Aorta (tissue), 5 donors: ENCODE measurements at places on chromosomes 7 and 10. TPM values are rescaled to one million over a fixed set of nuclear protein-coding genes. Genes with fewer than 3 reads are reported as not detected.

DNA sequence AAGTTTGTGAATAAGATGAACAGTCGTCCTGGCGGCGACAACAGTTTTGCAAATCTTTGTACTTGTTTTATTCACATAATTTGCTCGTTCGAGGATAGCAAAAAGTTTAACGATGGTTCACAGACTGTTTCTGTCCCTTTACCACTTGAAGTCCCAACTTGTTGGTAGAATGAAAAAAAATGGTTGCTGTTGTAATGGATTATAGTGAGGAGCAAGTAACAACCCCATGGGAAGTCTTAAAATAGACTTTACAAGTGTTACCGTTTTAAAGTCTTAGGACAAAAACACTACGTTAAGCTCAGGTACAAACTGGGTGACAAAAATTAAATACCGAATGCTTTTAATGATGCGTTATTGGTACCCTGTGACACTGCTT lies 589 bp downstream of the LSM8 start:
- no peak for DNase-seq

AOAH gene
- 34.9 TPM for total RNA-seq

- DNase-seq: no peak
Observed at GRCh38 chr7:154750353-154750801, 252.5 kb downstream of the PAXIP1 start.

GRCh38 chr10:79397575-79398303 lies 47.7 kb downstream of the ZCCHC24 start:
- peak; percentile 56 for DNase-seq

SLC29A3 gene
- 5.3 TPM for total RNA-seq

PCGF5 gene
- total RNA-seq: 77.7 TPM

GRCh38 chr7:157549612-157550299 lies 213.0 kb downstream of the DNAJB6 start:
- DNase-seq: peak; percentile 34

DNA sequence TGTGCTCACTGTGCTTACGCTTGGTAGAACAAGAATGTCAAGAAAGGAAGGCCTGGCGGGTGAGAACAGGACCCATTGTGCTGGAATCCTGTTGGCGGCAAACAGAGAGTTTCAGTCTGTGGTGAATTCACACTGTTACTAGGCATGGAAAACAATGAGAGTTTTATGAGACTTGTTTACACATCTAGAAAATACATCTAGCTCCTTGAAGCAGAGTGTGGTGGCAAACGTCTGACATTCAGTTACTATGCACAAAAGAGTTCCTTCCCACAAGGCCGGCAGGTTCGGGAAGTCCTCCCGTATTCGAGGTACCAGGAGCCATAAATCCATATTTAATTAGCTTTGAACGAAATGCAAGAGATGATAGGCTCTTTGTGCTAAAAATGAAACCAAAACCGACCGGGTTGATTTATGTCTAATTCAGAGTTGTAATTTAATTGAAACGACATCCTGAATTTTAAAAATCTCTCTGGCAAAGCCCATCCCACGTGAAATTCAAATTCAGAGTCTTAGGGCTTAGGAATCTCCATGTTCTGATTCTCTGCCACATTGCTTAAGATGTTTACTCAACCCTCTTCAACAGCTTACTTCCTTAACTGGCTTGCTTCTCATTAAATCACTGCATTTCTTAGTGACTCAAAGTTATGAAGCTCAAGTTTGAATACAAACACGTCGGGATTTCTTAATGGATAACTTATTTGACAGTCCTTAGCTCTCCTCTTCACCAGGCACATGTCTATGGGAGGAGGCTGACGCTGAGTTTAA lies 299.9 kb upstream of the PITRM1 start:
- DNase-seq: no peak

DNA sequence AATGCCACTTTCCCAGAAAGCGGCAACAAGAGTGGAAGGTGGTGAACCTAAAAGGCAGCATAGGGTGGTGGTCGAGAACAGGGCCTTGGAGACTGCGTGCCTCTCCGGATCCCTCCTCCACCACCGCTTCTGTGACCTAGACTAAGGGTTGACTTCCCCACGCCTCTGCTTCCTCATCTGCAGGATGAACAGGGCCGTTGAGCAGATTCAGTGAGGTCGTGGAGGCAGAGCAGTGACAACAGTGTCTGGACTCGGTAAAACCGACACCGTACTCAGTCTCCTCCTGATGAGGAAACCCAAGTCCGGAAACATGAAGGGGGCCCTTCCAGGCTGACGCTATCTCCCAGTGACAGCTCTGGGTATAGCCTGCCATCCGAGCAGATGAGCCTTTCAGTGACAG lies 162.6 kb downstream of the CELF2 start:
- peak; percentile 66 for DNase-seq

CAMK2B gene
- total RNA-seq: 4.4 TPM

DNA sequence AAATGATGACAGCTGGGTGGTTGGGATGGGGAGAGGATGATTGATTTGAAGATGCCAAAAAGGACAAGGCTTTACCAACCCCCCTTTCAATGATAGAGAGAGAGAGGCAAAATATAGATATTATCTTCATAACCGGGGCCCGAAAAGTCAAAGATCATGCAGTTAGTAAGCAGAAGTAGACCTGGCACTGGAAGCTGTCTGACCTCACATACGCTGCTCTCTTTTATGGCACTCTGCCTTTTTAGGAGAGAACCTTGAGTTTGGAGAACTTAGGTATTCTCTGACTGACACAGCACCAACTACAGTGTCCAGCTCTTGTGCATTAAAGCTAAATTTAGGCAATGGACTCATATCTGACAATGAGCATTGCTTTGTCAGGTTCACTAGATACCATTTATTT lies 30.7 kb downstream of the CNNM2 start:
- DNase-seq: no peak

DNA sequence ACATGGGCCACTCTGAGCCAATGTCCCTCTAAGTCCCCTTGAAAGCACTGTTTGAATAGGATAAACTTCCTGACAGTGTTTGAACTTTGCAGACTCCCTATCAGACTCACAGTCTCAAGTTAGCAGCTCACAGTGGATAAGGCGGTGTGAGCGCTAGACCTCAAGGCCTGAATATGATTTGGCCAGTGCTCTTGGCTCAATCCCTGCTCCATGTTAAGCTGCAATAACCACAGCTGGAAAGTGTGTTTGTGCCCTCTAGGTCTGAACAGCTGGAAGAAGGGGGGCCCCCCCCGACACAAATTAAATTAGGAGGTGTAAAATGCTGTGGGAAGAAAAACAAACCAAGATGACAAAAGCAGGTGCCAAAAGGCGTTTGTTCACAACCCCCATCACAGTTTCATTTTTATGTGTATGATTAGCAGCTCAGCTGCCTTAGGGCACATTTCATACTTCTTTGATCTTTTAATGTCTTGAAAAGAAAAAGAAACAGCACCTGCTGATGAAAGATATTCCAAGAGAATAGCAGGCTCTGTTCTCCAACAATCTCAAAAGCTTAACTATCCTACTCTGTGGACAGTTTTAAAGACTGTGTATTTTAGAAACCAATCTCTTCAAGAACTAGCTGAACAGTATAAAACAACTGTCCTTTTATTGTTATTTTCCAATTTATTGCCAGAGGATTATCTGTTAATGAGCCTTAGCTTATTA lies 167.6 kb downstream of the SNX13 start:
- DNase-seq: no peak

GRCh38 chr10:115921795-115922194 lies 351.2 kb downstream of the GFRA1 start:
- DNase-seq: no peak

ADAM12 gene
- 5.5 TPM for total RNA-seq

SLC35B4 gene
- 17.9 TPM for total RNA-seq

DNA sequence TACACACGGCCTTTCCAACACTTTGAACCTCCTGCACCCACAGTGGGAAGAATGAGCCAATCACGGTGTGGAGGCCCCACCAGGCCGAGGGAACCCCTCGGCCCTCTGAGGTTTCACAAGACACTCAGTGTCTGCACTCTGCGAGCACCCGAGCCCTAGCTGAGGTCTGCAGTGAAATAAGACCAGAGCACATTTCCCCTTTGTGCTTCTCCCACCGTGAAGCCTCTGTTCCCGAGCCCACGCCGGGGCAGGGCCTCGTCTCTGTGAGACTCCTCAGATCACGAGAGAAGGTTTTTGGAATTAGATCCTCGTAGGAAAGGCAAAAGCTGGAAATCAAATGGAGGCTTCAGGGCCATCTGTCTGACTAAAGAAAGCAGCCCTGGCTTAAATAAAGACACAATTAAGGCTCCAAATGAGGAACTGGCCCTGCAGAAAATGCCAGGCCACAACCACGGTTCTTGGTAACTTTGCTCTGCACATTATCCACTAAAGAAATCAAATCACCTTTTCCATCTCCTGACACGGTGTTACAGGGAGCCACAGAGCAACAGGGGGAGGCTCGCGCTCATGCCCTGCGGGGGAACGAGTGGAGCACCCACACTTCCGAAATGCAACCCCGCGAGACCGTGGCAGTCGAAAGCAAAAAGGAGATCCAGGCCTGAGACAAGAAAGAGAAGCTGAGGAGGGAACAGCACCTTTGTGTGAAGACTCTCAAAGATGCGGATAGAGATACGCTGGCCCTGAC lies 43.7 kb downstream of the FAM53B start:
- peak; percentile 56 for DNase-seq

MYL10 gene
- total RNA-seq: not detected

GRCh38 chr10:133364645-133365431 lies 7.0 kb upstream of the FUOM start:
- DNase-seq: peak; percentile 69
